Activated naive CD4-positive, alpha-beta T cell treated with anti-CD3 and anti-CD28 coated beads for 36 hours (primary cell): ENCODE measurements at places on chromosomes 7 and 10. TPM values are rescaled to one million over a fixed set of nuclear protein-coding genes. Genes with fewer than 3 reads are reported as not detected.

DNA sequence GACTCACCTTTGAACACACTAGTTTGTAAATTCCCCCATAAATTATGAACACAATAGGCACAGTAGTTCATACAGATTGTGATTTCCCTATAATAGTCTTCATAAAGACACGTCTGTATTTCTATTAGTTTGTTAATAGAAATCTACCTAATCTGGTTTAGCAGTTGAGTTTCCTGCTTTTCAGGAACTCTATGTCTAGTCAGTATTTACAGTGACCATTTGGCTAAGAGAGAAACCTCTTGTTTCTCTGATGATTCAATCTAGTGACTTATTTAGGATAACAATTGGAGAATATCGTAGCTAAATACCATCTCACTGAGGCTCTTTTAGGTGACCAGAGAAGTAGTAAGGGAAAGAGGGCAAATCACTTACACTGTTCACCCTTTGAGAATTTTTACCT is 5.9 kb upstream of the HERPUD2 start:
- no peak overlapping the region for H3K27ac ChIP-seq
- peaks cover 23% of the 10 kb centered on the region for H3K4me1 ChIP-seq
- DNase-seq: no peak
- no peak overlapping the region for H3K4me3 ChIP-seq
- peaks cover 9% of the 10 kb centered on the region for H3K36me3 ChIP-seq

FFAR4 gene
- total RNA-seq: not detected

GRCh38 chr10:77383861-77384553 is 253.6 kb downstream of the KCNMA1 start:
- H3K4me3 ChIP-seq: no peak overlapping the region
- no peak overlapping the region for H3K27ac ChIP-seq
- no peak for DNase-seq
- H3K36me3 ChIP-seq: no peaks in the 10 kb centered on the region
- H3K4me1 ChIP-seq: peaks cover 2% of the 10 kb centered on the region

GIMAP8 gene
- 9.7 TPM for total RNA-seq

DNA sequence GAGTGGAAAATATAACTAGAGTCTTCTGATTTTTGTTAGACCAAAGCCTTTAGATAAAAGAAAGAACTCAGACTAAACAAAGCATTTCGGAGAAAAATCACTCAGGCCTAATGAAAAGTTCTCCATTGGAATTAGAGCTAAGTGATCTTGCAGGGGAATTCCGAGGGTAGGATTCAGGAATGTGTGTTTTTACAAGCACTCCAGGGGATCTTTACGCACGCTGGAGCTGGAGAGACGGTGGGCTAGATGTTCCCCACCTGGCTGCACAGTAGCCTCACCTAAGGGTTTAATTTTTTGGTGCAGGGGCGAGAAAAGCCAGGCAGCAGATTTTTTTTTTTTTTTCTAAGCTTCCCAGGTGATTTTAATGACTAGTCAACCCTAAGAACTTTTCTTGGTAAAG is 7.9 kb upstream of the PAPSS2 start:
- no peak overlapping the region for H3K4me3 ChIP-seq
- no peaks in the 10 kb centered on the region for H3K36me3 ChIP-seq
- H3K4me1 ChIP-seq: peaks cover 13% of the 10 kb centered on the region
- no peak for DNase-seq
- H3K27me3 ChIP-seq: peaks cover 13% of the 10 kb centered on the region

DNA sequence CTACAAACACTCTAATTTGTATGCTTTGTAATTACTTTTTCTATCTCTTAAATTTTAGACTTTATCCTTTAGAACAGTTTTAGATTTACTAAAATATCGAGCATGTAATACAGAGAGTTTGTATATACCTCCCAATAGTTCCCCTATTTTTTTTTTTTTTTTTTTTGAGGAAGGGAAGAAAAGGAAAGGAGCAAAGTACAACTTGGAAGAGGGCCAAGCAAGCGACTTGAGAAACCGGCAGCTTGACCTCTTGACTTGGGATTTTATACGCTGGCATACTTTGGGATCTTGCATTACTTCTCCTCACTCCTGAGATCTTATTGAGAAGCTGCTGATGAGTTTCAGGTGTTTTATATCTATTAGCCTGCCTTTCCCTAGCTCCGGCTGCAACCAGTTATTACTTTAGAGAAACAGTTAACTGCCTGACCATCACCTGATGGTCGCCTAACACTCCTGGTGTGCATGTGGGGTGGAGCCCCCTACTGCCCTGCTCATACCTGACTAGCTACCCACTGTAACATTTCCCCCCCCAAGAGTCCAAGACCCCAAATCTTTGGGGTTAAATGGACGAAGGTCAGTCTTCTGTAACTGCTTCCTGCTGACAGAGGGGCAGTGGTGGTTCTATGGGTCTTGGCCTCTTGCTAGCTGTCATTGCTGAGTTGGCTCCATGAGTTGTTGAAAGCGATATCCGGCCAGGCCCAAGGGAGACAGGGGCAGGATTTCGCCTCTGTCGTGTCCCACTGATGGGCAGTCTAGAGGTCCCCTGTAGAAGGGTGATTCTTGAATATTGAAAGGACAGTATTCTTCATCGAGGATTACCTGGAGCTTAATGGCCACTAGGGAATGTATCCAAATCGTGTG is 28.5 kb downstream of the MKLN1 start:
- H3K4me3 ChIP-seq: no peak overlapping the region
- no peak for DNase-seq
- no peaks in the 10 kb centered on the region for H3K27me3 ChIP-seq
